ENCODE measurements at places on chromosomes 1 and 21.

GRCh38 chr1:31723828-31724359 lies 20.1 kb upstream of the COL16A1 start:
- ATAC-seq = no peak

DNA sequence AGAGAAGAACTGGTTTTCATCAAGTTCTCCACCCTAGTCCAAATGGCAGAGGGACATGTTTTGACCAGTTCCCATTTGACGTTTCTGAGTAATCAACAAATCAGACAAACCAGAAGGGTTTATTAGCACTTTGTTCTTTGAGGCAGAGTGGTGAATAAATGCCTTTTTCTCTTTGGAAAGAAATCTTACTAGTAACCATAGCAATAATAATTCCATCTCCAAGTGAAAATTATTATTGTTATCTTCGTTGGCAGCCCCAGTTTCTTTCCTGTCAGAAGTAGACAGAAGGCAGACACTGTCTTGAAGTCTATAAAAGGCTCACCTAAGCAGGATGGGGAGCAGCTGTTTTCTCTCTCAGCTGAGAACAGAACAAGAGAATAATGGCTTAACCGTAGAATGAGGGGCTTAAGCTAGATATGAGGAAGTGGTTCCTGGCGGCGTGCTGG lies 391.6 kb downstream of the PBX1 start:
- no peak for ATAC-seq

DNA sequence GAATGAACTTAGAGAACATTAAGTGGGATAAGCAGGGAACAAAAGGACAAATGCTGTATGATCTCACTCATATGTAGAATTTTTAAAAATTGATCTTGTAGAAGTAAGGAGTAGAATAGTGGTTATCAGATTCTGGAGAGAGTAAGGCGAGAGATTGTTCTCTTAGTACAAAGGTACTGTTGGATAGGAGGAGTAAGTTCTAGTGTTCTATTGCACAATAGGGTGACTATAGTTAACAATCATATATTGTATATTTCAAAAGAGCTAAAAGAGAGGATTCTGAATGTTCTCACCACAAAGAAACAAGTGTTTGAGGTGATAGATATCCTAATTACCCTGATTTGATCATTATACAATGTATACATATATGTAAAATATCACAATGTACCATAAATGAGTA lies 735.9 kb downstream of the NCAM2 start:
- ATAC-seq = no peak

- peak; percentile 92 for ATAC-seq
Observed at GRCh38 chr1:16677552-16678431, 11.0 kb upstream of the RNU1-3 start.

- no peak for ATAC-seq
Observed at GRCh38 chr1:1210726-1211540, 3.0 kb downstream of the TNFRSF4 start.

DNA sequence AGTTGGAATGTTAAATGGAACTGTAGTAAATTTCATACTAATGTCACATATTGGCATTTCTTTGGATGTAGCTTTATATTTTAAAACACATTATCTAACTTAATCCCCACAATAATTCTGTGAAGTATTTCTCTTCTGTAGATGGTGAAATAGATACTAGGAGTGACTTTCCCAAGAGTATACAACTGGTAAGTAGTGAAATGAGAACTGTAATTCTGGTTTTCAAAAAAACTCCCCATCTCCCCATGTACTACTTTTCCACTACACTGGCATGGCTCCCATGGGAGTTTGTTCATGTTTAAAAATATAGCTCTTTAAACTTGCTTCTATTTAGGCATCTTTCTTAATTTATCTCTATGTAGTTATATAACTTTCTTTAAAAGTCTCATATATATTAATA lies 10.2 kb downstream of the CHML start:
- ATAC-seq = no peak

DNA sequence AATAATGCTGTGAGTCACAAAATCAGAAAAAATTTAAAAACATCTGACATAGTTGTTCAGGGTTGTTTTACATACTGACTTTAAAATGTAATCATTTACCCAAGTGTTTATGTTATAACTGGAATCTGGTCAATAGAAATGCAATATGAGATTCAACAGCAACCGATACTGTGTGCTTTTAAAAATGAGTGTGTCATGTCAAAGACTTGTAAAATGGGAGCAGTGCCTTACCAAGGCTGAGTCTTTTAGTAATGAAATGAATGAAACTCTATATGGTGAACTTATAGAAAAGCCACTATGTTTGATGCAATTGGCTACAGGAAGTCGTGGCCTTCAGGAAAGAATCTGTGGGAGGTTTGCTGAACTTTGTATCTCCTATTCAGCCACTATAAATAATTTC lies 570.2 kb downstream of the DPYD start:
- no peak for ATAC-seq

Measured in activated CD4-positive, CD25-positive, alpha-beta regulatory T cell treated with anti-CD3 and anti-CD28 coated beads, Interleukin-2, amount 50 U/mL, for 24 hours (primary cell).